Activated T-cell treated with anti-CD3 and anti-CD28 coated beads, Interleukin-2, amount 50 U/mL, for 72 hours (primary cell): ENCODE measurements at places on chromosomes 1 and 21. TPM values are rescaled to one million over a fixed set of nuclear protein-coding genes. Genes with fewer than 3 reads are reported as not detected.
A peak's percentile ranks its signal among the peaks of the same experiment; 100 is the strongest.

DNA sequence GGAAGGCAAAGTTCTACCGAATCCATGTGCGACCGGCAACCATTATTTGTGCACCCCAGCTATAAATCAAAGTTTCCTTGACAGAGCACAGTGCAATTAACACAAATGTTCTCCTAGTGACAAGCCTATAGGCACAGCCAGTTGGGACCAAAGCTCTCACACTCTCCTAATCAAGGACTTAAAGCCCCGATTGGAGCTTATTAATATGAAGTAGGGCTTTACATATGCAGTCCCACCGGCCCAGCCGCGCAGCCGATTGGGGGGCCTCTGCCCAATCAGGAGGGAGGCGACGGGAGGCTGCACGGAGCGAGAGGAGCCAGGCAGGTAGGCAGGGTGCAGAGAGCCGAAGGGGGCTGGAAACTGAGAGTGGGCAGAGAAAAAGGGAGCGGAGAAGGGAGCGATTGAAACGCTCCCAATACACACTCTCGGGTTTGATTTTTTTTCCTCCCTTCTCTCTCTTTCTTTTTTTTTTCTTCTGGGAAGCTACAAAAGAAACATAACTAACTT, at the start of gene ESRRG:
Gene ESRRG (minus strand): TSS at position 156 of the 507 bp plus-strand sequence. CDS start 130 bp downstream, at position 26.
- no peak for DNase-seq

DYRK3 gene
- total RNA-seq, result 8.7 TPM

- no peak for DNase-seq
These were observed 190.0 kb downstream of the PRDM16 start for GRCh38 chr1:3259020-3259419.

DNA sequence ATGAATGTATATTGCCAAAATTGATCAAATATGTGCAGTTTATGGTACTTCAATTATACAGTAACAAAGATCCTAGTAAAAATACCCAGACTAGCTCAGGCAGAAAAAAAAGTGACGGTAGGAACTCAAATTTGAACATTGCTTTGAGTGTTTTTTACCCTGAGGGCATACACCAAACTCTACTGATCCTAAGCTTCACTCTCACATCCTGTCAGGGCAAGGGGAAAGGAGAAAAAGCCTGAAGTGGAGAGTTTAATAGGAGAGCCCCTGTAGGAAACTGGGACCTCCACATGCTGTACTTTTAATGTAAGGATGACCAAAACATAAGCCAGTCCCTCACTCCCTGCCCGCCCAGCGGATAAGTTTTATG, 59.8 kb upstream of the GNG12 start:
- no peak for DNase-seq

- no peak for DNase-seq
These were observed 18.5 kb downstream of the MORN1 start for GRCh38 chr1:2372551-2373490.

GRCh38 chr1:164596172-164596571, 37.2 kb downstream of the PBX1 start:
- no peak for DNase-seq

DNA sequence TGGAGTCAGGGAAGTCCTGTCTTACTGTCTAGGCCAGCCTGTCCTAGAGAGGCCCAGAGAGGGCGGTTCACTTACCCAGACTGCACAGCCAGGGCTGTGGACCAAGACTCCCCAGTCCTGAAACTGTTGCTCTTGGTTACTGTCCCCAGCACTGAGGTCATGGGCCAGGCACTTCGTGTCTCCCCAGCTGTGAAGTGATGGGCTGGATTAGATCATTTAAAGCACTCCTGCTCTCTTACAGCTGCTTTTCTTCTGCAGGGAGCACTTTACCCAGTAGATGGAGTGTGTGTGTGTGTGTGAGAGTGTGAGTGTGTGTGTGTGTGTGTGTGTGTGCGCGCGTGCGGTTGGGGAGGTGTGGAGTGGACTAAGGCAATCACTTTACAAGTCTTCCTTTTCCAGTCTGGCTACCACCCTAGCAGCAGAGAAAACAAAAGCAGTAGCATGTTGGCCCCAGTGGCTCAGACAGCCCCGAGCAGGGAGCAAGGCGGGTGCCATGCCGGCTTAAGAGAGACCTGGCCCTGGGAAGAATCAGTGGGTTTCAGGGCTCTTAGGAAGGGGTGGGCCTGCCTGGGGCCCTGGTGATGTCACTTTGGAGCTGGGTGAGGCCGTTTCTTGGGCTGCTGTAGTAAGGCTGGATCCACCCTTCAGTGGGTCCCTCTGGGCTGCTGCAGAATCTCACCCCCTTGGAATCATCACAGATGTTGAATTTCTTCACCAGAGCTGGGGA, 2.4 kb downstream of the SPSB1 start:
- DNase-seq, result peak; percentile 55

GRCh38 chr21:36539434-36540150, 59.7 kb upstream of the CLDN14 start:
- DNase-seq, result no peak

PLEKHN1 gene
- 2.3 TPM for total RNA-seq

GRCh38 chr1:234842726-234843641, 233.0 kb upstream of the IRF2BP2 start:
- peak; percentile 87 for DNase-seq

FMO3 gene
- total RNA-seq, result not detected

- DNase-seq, result no peak
These were observed 10.4 kb upstream of the KLF17 start for GRCh38 chr1:44108241-44108640.

DNA sequence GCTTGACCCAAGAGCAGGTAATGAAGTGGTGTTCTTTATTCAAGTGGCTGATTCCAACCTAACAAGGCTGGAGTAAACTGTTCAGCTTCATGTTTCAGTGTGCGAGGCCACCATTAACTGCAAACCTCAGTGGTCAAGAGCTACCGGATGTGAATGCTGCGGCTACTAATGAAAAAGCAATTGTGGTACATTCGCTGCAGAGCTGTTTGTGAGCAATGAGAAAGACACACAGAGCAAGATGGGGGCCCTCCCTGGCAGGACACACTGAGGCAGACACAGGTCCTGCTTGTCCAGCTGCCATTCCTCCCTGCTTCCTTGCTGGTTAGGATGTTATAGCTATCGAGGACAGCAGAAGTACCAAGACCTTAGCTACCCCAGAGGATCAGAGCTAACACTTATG, 26.1 kb downstream of the SYF2 start:
- no peak for DNase-seq

B3GALNT2 gene
- 8.8 TPM for total RNA-seq

DNA sequence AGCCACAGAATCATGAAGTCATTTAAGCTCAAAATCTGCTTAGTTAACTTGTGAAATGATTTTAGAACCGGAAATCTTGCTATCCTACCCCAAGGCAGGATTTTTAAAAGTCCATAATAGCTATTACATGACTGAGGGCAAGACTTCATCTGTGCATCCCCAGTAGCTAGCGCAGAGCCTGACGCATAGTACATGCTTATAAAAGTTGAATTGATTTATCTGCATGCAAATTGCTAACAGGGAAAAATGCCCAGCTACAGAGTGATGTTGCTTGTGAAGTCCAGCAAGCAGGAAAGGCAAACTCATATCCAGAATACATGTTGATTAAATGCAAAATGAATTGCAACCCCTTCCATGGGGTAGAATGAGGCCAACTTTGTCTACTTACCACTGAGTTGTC, 8.1 kb upstream of the MAP1LC3C start:
- no peak for DNase-seq

DNA sequence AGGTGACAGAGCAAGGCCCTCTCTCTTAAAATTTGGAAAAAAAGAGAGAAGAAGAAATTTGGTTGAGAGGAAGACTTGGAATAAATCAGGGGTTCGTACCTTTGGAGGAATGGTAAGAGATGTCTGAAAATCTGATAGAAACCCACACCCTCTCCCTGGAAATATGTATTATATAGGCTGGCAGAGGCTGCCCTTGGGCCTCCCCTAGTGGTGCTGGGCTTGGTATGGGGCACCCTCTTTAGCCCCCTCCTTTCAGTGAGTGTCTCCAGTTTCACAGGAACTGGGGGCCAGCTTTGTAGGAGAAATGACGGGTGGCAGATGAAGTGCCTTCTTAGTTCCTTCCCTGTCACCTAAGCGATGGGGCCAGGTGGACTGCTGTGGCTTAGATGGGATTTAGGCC, 82.9 kb upstream of the SLC2A1 start:
- no peak for DNase-seq

DNA sequence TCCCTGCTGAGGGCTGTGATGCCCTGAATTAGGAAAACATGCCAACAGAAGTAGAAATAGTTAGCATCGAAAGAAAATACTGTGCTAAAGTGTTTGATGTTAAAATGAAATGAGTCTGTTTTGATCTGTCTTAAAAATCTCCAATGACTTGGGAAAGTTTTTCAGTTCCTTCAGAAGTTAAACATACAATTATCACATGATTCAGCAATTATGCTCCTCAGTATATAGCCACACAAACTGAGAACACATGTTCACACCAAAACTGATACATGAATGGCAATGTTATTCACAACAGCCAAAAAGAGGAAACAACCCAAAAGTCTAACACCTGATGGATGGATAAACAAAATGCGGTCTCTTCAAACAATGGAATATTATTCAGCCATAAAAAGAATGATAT, 130.6 kb downstream of the PTPN14 start:
- no peak for DNase-seq

DNA sequence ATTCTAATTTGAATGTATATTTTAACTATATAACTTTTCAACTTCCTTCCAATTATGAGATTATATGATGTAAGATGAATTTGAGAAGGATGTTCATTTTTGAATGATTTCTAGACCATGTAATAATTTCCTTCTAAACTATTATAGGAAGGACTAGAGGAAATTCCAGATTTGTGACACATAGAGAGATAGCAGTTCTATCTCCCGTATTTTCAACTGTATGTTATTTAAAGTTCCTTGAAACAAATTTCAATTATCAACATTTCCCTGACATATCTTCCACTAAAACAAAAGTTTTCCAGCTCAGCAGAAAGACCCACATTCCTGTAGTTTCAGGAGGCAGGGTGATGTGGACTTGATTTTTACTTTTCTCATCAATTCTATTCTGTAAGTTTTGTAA, 396.7 kb upstream of the C1orf87 start:
- no peak for DNase-seq

E2F2 gene
- total RNA-seq, result 24.7 TPM

GRCh38 chr1:19775317-19775716, 24.4 kb downstream of the TMCO4 start:
- DNase-seq, result no peak

LCE1A gene
- not detected for total RNA-seq

- no peak for DNase-seq
These were observed 12.7 kb upstream of the HEYL start for GRCh38 chr1:39652105-39652504.

GRCh38 chr1:53138991-53139884, 3.2 kb downstream of the SLC1A7 start:
- no peak for DNase-seq

INKA2 gene
- 3.9 TPM for total RNA-seq

PLA2G2C gene
- total RNA-seq, result 3.3 TPM

TENT5C gene
- 36.3 TPM for total RNA-seq
